ENCODE measurements at places on chromosomes 5 and 9.

DNA sequence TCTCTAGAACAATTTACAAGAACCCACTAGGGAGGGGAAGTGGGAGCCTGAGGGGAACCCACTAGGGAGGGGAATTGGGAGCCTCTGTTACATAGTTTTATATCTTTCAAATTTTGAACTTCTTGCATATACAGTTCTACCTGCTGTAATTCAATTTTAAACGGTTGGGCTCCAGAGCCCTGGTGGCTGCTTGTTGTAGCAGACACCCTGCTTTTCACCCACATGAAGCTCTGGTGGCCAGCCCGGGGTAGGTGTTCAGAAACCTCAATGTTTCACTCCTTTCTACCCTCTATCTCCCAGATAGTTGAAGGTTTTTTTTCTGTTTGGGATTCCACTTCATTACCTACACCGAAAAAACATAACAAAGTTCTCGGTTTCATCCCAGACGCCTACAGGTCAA is 124.4 kb downstream of the TMEM174 start:
- no peak for DNase-seq

DNA sequence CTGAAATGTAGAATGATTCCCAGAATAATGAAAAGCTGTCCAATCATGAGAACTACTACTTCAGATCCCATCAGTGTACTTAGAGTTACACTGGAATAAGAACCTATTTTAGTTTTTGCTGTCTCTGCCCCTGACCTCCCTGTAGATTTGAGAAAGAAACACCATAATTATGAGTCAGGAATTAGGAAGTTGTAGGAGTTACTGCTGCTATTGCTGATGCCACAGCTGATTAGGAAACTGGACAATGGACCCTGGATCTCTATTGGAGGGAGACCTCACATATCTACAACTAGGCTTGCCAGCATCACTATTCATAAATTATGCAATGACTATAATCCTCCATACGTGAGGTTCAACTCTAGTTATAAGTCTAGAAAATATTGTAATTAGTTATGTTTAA is 48.8 kb upstream of the EDIL3 start:
- no peak for DNase-seq

DNA sequence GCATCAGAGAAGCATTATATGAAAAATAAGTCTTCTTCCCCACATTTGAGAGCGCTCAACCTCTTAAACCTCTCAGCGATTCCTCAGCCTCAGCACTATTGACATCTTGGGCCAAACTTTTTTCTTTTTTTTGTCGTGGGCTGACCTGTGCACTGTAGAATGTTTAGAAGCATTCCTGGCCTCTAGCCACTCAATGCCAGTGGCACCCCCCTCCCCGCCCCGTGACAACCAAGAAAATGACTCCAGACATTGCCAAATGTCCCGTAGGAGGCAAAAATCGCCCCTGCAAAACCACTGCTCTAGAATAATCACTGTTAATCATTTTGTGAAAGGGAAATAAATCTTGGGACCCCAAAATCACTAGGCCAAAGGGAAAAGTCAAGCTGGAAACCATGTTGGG is 129.1 kb upstream of the BOD1 start:
- no peak for DNase-seq

DNA sequence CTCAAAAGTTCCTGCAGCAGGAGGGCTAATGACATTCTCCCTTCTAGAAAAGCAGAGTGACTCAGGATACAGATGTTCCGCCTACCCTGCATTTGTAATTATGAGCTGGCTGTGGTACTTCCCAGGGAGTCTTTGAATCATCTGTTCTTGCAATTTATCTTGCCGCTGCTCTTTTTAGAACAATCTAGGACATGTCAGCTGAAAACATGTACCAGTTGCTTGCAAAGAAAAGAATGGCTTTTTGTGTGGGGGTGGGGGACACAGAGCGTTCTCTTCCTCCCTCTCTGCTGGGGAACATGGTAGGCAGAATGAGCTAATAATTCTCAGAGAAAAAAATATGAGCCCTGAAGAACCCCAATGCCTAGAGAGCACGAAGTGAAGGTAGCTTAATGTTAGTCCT is 51.7 kb upstream of the TUT7 start:
- no peak for DNase-seq

Measured in stimulated activated CD4-positive, alpha-beta T cell treated with anti-CD3 and anti-CD28 coated beads, Interleukin-15, amount 100 ng/mL, for 1 hour (primary cell).